ENCODE measurements at places on chromosomes 4 and X. TPM values are rescaled to one million over a fixed set of nuclear protein-coding genes. Genes with fewer than 3 reads are reported as not detected.

Gene OTC
- total RNA-seq: not detected

GRCh38 chrX:31136144-31136611, 64.3 kb upstream of the FTHL17 start:
- no peaks in the 10 kb centered on the region for H3K27me3 ChIP-seq
- H3K36me3 ChIP-seq: no peaks in the 10 kb centered on the region
- no peak for DNase-seq
- no peak overlapping the region for H3K4me3 ChIP-seq
- H3K27ac ChIP-seq: no peak overlapping the region

DNA sequence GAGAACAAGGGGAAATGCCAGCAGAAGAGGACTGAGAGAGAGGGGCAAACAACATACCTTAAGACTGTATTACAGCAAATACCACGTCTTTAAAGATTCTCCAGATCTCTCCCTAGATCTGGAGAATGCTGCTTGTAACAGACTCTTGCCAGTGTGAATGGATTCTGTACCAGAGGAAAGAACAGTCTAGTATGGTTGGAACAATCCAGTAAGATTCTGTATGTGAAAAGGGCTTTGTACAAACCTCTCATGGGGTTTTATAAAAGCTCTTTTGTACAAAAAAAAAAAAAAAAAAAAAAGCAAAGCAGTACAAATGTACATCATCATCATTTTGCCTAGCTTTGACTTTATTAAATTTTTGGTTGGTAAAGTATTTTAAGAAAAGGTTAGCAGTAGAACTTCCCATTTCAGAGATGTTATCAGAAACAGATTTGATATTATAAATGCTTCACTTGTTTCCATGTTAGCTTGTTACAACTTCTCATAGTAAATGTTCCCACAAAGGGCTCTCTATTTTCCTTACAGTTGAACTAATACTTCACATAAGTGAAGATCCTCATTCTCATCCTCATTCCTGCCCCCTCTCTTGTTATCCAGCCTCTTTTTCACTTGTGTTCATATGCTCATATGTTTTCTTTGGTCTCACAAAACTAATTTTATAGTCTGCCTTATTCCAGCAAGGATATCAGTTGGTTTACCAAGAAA, 144.2 kb downstream of the EDA start:
- no peak overlapping the region for H3K27ac ChIP-seq
- no peak overlapping the region for H3K4me3 ChIP-seq
- H3K27me3 ChIP-seq: no peaks in the 10 kb centered on the region
- H3K36me3 ChIP-seq: no peaks in the 10 kb centered on the region
- DNase-seq: no peak

Gene PDCL2
- total RNA-seq: not detected

GRCh38 chr4:158722291-158722916, 792 bp downstream of the PPID start:
- DNase-seq: no peak
- peak overlapping the region; percentile 94 for H3K27ac ChIP-seq
- H3K36me3 ChIP-seq: peaks cover 20% of the 10 kb centered on the region

GRCh38 chrX:118152721-118153120, 36.1 kb upstream of the KLHL13 start:
- no peak overlapping the region for H3K27ac ChIP-seq
- no peak overlapping the region for H3K4me3 ChIP-seq
- H3K36me3 ChIP-seq: no peaks in the 10 kb centered on the region
- no peak for DNase-seq
- no peaks in the 10 kb centered on the region for H3K4me1 ChIP-seq
- no peaks in the 10 kb centered on the region for H3K27me3 ChIP-seq

Data from Panc1 (cell line).